Muscle of arm (tissue), 14 donors: ENCODE measurements at places on chromosomes 3 and 15.

- DNase-seq, result no peak
Observed at GRCh38 chr3:47580481-47580880, 1.8 kb upstream of the CSPG5 start.

GRCh38 chr15:63791228-63791627, 42.5 kb downstream of the HERC1 start:
- no peak for DNase-seq

GRCh38 chr15:78437107-78437761, 782 bp upstream of the IREB2 start:
- DNase-seq, result no peak

DNA sequence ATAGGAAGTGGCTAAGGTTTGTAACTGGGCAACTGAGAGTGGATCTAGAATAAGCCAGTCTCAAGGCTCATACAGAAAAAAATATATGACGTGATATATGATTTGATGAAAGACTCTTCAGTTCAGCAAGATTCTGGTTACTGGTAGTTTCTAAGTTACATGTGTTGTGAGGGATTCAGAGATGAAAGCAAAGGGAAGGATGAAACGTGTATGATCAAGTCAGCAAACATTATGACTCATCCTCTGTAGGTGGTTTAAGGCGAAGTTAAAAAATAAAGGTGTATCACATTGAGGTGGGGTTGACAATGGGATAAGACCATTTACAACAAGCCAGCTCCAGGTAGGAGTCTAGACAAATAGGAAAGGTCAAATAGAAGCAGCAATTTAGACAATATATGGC, 16.2 kb downstream of the TERC start:
- DNase-seq, result no peak

GRCh38 chr15:44712346-44713005, 1.2 kb downstream of the B2M start:
- DNase-seq, result peak; percentile 81

- DNase-seq, result no peak
Observed at GRCh38 chr3:55203546-55203945, 275.7 kb upstream of the LRTM1 start.

DNA sequence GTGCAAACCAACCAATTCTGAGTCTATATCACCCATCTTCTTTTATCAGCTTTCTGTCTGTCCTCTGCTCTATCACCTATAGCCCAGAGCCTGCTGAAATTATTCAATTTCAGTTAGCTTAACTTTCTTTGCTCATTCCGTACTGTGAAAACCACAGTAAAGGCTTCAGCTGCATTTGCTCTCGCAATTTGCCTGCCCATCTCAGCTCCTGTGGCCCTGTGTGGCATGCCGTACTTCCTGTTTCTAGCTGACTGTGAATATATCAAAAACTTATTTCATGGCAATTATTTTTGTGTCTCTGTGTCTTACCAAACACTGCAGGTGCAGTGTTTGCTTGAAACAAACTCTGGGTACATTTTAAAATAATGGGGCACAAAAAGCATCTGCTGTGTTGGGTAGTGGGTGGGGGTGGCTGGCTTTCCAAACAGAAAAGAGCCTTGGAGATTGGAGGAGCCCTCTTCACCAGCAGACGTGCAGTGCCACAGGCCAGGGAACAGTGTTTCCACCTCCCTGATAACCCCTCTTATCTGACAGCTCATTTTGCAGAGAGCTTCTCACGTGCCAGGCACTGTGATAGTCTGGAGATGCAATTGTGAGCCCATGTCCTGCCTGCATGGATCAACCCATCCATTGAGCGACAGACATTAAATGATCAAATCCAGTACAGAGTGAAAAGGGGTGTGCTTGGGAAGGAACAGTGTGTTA, 45.2 kb downstream of the GASK1A start:
- no peak for DNase-seq

GRCh38 chr3:27615555-27615954, 106.6 kb downstream of the EOMES start:
- DNase-seq, result no peak

- DNase-seq, result no peak
Observed at GRCh38 chr3:145971186-145971585, 189.8 kb downstream of the PLOD2 start.

GRCh38 chr15:49467746-49468480, 44.9 kb downstream of the FGF7 start:
- no peak for DNase-seq

DNA sequence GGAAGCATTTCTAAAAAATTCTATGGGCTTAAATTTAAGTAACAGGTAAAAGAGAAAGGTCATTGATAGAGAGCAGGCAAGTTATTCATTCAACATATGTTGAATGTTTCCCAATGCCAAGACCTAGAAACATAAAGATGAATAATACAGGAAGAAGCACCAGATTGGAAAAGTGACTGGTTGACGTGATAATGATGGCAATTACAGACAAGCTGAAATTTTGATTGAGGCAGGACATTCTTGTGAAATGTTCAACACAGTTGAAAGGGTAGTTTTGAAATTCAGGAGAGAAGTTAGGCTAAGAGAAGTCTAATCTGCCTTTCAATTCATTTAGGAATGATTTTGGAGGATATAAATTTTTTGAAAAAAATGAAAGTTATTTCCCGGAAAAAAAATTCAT, 536.3 kb upstream of the NAALADL2 start:
- no peak for DNase-seq

DNA sequence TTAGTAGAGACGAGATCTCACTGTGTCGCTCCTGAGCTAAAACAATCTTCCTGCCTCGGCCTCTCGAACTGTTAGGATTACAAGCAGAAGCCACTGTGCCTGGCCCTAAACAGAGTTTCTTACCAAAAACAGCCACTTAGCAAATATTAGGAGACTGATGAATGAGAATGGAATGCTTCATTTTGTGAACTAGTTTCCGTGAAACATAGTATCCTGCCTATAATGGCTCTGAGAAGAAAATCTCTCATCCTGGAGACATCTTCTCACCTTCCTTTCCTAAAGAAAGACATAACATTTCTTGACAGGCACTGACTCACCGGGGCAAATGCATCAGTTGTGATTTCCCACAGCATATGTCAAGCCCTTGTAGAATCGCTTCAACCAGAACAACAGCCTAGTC, 44.9 kb downstream of the GJD2 start:
- DNase-seq, result no peak

GRCh38 chr3:79306934-79307570, 460.7 kb downstream of the ROBO1 start:
- DNase-seq, result no peak

DNA sequence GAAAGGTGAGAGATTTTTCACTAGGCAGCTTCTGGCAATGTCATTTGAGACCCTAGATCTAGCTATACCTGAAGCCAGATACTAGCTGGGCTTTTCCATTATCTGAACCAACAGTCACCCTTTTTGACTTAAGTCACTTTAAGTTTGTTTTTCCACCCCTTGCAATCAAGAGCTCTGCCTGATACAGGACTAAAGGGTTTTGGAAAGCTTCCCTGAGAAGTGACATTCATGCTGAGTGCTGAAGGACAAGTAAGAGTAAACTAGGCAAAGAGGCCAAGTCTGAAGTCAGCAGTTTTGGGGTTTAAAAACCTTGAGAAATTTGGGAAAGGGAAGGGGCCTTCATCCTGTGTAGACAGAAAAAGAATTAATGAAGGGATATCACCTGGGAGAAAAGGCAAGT, 27.1 kb upstream of the CCDC174 start:
- no peak for DNase-seq

DNA sequence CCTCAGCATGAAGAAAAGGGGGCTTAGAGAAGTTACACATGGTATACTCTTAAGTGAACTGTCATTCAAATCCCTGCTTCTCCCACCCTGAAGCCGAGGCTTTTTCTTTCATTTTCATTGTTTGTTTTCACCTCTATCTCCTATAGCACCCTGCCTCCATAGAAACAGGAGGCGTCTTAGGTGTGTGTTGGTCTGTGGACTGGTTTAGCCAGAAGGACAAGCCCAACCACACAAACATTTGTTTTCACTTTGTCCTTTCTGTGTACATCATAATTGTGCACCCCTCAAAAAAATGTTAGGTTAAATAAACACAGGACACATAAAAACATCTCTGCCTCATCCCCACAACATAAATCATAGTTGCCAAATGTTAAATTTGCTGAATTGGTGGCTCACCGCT, 73.3 kb upstream of the UBE2E2 start:
- DNase-seq, result peak; percentile 38

- DNase-seq, result no peak
Observed at GRCh38 chr3:154759966-154760365, 320.2 kb upstream of the MME start.

- DNase-seq, result no peak
Observed at GRCh38 chr3:169241991-169242707, 421.4 kb downstream of the MECOM start.

- DNase-seq, result no peak
Observed at GRCh38 chr15:61811952-61812351, 248.3 kb downstream of the VPS13C start.

- no peak for DNase-seq
Observed at GRCh38 chr3:50296721-50297383, 2.4 kb downstream of the HYAL3 start.

GRCh38 chr3:46901061-46901460, 23.5 kb downstream of the PTH1R start:
- DNase-seq, result no peak

DNA sequence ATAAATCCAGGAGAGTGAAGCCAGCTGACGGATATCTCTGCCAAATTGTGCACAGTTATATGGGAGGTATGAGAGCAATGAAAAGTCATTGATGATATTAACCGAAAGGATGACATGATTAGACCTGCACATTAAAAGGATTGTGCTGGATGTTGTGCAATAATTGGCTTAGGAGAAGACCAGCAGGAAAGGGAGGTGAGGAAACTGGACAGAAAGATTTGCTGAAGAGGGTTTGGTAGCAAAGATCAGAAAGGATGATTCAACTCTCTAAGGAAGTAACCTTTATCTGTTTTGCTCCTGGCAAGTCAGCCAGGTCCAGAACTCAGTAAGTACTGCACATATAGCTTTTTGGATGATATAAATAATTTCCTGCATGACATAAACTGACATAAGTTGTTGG, 704.7 kb downstream of the GRM7 start:
- DNase-seq, result no peak

- DNase-seq, result no peak
Observed at GRCh38 chr3:186458306-186459107, 85.7 kb downstream of the CRYGS start.

GRCh38 chr15:64682255-64682654, 93.1 kb downstream of the RBPMS2 start:
- no peak for DNase-seq
